Naive thymus-derived CD8-positive, alpha-beta T cell (primary cell): ENCODE measurements at places on chromosomes 11 and 22. TPM values are rescaled to one million over a fixed set of nuclear protein-coding genes. Genes with fewer than 3 reads are reported as not detected.

DNA sequence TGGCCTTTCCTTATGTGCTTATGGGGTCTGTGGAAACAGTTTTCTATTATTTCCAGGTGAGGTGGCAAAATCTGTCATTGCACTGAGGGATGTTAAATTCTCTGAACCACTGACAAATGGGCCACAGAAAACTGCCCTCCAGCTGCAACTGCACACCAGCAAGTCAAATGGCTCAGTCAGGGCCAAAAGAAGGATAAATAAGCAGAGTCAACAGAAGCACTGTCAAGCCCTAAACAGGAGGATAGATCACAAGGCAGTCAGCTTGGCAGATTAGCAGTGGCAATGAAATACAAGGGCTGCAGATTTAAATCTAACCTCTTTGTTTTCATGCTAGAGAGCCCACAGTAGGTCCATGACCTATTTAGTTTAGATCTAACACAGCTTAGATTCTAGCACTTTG is 435.6 kb downstream of the ETS1 start:
- DNase-seq, result no peak
- H3K27me3 ChIP-seq, result no peaks in the 10 kb centered on the region
- no peak overlapping the region for H3K27ac ChIP-seq

The CD59 gene
- 66.8 TPM for total RNA-seq

- H3K4me3 ChIP-seq, result peak overlapping the region; percentile 36
- H3K4me1 ChIP-seq, result peaks cover 25% of the 10 kb centered on the region
- peak overlapping the region; percentile 81 for H3K27ac ChIP-seq
- H3K36me3 ChIP-seq, result no peaks in the 10 kb centered on the region
- no peak for DNase-seq
These were observed 5.4 kb upstream of the CRTAM start for GRCh38 chr11:122832721-122833470.

DNA sequence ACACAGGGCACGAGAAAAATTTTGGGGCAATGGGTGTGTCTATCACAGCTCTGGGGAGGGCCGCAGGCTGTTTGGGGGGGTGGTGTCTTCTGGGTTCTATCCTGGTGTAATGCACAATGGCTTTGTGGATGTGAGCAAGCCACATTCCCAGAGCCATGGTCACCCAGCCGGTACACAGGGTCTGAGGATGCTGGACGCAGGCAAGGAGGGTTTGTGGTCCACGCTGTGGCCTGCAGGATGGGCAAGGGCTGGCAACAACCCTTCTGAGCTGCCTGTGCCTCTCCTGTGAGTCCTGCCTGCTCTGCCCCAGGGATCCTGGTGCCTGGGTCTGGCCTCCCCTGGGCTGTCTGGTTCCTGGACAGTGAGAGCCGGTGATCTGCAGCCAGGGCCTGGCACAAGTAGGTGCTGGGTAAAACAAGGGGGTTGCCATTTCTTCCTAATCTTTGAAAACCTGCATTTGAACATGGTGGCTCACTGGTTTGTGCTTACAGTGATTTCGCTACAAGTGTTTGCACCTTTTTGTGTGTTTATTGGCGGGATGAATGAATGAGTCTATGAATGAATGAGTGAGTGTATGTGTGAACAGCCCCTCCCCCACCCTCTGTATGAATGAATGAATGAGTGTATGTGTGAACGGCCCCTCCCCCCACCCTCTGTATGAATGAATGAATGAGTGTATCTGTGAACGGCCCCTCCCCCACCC is 4.4 kb upstream of the MRPL23 start:
- DNase-seq, result no peak
- no peaks in the 10 kb centered on the region for H3K36me3 ChIP-seq
- H3K4me3 ChIP-seq, result no peak overlapping the region
- H3K4me1 ChIP-seq, result peaks cover 8% of the 10 kb centered on the region

DNA sequence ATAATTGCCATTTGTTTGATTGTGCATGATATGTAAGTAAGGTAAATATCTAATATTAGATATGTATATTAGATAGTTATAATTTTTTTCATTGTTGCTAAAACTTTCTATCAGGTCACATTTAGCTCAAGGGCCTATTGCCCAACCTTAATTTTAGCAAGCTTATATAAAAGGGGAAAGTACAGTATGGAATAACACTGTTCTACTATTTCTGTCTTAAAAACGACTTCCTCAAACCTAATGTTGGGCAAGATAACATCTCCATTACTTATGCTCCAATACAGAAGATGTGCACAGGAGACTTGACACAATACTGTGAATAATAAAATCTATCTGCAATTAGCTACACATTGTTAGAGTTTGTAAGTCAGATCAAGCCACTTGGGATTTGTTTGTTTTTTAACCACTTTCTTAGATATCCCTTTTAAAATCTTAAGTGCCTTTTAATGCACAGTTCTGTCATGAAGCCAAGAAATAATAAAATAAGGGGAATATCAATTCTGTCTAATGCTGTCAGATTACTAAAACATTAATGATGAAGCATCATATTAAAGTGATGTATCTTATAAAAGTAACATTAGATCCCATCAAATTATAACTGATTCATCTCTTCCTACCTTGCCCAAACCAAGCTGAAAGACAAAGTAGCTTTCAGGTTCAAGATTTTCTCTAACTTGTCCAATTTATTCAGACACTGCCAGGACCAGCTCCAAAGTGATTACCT is 98.1 kb downstream of the SIK3 start:
- H3K4me3 ChIP-seq, result no peak overlapping the region
- H3K27me3 ChIP-seq, result no peaks in the 10 kb centered on the region
- no peaks in the 10 kb centered on the region for H3K36me3 ChIP-seq

DNA sequence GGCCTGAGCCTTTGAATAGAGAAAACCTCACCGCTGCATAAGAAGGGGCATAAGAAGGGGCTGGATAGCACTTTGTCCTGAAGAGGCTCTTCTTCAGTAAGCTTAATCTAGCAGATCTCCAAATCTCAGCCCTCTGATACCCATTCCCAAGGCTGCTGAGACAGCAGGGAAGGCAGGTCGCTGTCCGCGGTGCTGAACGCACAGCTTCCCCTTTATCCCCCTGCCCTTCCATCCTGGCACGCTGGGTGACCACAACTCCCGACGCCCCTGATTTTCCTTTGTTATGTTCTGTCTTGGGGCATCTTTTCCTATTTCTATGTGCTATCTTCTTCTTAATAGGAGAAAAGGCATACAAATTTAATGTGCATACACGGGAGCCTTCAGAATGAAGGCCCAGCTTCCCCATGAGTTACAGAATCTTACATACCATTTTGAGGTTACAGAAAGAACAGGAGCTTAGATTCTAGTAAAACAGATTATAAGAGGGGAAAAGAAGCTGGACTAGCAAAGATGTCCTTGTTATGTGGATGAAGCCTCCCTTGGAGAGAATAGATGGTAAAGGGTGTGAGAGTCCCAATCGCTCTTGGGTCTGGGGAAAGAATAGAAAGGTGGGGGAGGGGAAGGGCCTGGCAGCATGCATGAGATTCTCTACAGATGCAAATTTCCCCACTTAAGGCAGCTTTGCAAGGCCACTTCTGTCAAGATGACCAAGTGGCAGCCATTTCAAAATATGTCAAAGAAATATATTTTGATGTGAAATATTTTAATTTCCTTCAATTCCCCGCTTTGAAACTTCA is 5.7 kb upstream of the SULT4A1 start:
- peaks cover 34% of the 10 kb centered on the region for H3K27me3 ChIP-seq
- H3K4me3 ChIP-seq, result no peak overlapping the region
- peaks cover 21% of the 10 kb centered on the region for H3K36me3 ChIP-seq

- H3K27ac ChIP-seq, result no peak overlapping the region
- peaks cover 8% of the 10 kb centered on the region for H3K4me1 ChIP-seq
- H3K36me3 ChIP-seq, result peaks cover under 1% of the 10 kb centered on the region
- H3K27me3 ChIP-seq, result no peaks in the 10 kb centered on the region
These were observed 819 bp upstream of the KCNQ1OT1 start for GRCh38 chr11:2700415-2701211.

DNA sequence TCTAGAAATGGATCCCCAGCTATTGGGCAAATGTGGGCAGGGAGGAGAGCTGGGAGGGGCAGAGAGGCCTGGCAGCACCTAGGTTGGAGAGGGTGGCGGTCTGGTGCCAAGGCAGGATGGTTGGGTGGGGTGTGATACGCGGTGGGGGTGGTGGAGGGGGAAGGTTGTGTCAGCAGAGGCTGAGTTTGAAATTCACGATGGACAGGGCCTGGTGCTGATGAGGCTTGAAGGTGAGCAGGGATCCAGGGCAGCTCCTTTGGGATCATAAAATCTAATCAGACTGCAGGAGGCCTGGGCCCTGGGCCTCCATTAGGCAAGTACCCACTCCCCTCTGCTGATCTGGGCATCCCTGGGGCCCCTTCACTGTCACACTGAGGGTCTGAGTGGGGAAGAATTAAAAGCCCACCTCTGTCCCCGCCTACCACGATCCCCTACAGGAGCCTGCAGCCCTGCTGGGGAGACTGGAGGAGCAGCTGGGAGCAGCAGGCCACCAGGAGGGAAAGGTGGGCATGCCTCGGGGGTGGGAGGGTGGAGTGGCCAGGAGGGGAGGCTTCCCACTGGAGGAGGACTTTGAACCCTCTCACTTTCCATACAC is 24.0 kb downstream of the IGLL1 start:
- no peaks in the 10 kb centered on the region for H3K4me1 ChIP-seq
- no peak overlapping the region for H3K4me3 ChIP-seq
- H3K27me3 ChIP-seq, result peaks cover 3% of the 10 kb centered on the region
- H3K27ac ChIP-seq, result no peak overlapping the region

The TAF10 gene
- 107 TPM for total RNA-seq

The ALDH3B1 gene
- 0.39 TPM for total RNA-seq

DNA sequence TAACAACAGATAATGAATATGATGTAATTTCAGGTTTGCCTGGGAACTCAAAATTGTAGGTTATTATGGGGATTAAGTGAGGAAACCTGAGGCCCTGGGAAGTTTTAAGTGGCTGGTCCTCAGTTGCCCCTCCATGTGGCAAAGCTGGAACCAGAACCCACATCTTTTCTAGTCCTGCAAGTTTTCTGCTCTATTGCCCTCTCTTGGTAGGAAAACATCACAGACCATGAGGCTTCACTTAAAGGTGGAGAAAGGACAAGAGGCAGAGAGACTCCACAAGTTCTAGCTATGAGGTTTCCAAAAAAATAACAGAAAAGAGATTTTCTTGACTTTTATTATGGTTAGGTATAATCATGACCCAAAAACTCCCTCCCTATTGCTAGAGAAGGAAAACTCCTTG is 115.5 kb upstream of the DDI1 start:
- no peak overlapping the region for H3K4me3 ChIP-seq
- H3K27me3 ChIP-seq, result no peaks in the 10 kb centered on the region
- no peak overlapping the region for H3K27ac ChIP-seq
- no peak for DNase-seq

The ZFTA gene
- total RNA-seq, result 7.4 TPM

GRCh38 chr11:66720223-66720898 is 8.7 kb downstream of the SPTBN2 start:
- DNase-seq, result peak; percentile 63
- peaks cover 88% of the 10 kb centered on the region for H3K27me3 ChIP-seq
- H3K4me3 ChIP-seq, result no peak overlapping the region
- no peaks in the 10 kb centered on the region for H3K36me3 ChIP-seq
- peak overlapping the region; percentile 63 for H3K27ac ChIP-seq

DNA sequence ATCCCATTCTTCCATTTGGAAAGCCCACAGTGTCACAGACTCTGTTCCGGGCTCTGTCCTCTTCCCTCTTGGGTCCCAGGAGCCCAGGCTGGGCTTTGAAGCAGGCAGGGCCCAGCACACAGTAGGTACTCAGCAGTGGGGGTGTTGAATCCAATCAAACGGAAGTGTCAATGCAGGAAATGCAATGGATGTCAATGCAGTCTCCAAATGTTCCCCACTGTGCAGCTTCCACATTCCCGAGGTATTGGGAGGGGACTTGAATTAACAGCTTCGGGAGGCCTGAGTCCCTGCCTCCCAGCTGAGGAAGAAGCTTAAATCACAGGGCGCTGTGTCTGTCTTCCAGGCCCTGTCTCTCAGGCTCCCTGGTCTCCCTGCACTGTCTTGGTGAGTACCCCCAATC is 21.8 kb upstream of the SMIM35 start:
- H3K27ac ChIP-seq, result no peak overlapping the region
- peaks cover 3% of the 10 kb centered on the region for H3K4me1 ChIP-seq
- H3K27me3 ChIP-seq, result peaks cover 3% of the 10 kb centered on the region
- H3K36me3 ChIP-seq, result no peaks in the 10 kb centered on the region

DNA sequence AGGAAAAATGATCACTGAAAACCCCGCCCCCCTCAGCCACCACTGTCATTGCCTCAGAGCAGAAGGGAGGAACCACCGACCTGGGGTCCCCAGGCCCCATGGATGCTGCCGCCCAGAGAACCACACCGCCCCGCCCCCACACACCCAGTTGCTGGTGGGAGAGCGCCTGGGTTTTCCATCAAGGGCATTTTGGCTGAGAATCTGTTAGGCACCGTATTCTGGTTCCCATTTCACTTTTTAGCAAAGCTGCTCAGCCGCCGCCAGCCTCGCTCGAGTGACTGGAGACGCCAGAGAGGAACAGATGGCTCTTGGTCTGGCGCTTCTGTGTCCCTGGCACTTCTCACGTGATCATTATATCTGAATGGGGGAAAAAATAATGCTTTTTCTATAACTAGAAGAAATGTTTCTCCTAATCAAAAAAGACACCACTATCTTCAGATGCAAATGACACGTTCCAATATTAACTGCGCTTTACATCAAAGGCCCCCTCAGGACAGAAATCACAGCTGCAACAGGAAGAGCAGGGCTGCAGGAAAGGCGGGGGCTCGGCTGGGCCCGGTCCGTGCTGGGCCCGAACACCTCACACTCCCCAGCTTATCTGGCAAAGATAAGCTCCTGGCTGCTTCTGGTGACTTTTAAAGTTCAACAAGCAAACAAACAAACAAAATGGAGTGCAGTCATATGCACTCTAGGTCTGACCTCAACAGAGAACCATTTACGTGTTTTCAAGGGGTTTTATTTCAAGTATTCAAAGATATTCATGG is 149.8 kb downstream of the MPPED1 start:
- DNase-seq, result no peak
- H3K27me3 ChIP-seq, result peaks cover 2% of the 10 kb centered on the region
- H3K27ac ChIP-seq, result no peak overlapping the region
- no peaks in the 10 kb centered on the region for H3K4me1 ChIP-seq
- H3K4me3 ChIP-seq, result no peak overlapping the region
- H3K36me3 ChIP-seq, result peaks cover 4% of the 10 kb centered on the region

DNA sequence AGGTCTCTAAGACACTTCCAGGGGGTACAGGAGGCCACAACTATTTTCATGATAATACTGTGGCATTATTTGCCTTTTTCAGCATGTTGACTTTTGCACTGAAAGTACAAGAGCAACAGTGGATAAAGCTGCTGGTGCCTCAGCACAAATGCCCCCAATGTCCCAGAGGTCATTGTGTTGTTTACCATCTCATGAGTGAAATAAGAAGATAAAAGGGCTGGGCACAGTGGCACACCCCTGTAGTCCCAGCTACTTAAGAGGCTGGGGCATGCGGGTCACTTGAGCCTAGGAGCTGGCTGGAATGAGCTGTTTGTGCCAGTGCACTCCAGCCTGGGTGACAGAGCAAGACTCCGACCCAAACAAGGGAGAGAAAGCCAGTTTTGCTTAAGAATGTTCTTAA is 72.6 kb upstream of the RAB1B start:
- peak overlapping the region; percentile 83 for H3K27ac ChIP-seq
- H3K36me3 ChIP-seq, result peaks cover 81% of the 10 kb centered on the region
- no peak overlapping the region for H3K4me3 ChIP-seq
- H3K4me1 ChIP-seq, result peaks cover 5% of the 10 kb centered on the region
- no peak for DNase-seq

- H3K4me1 ChIP-seq, result peaks cover 9% of the 10 kb centered on the region
- no peaks in the 10 kb centered on the region for H3K27me3 ChIP-seq
- H3K27ac ChIP-seq, result no peak overlapping the region
- H3K4me3 ChIP-seq, result no peak overlapping the region
These were observed 7.4 kb upstream of the PELI3 start for GRCh38 chr11:66459138-66459778.

GRCh38 chr11:15412054-15412453 is 297.3 kb downstream of the INSC start:
- no peaks in the 10 kb centered on the region for H3K4me1 ChIP-seq
- peaks cover 10% of the 10 kb centered on the region for H3K27me3 ChIP-seq
- H3K27ac ChIP-seq, result no peak overlapping the region
- no peak for DNase-seq
